NCI-H524 (cell line): ENCODE measurements at places on chromosomes 11 and 22.
A peak's percentile ranks its signal among the peaks of the same experiment; 100 is the strongest.

- no peak for DNase-seq
Observed at GRCh38 chr22:39250131-39250530, 5.3 kb upstream of the PDGFB start.

DNA sequence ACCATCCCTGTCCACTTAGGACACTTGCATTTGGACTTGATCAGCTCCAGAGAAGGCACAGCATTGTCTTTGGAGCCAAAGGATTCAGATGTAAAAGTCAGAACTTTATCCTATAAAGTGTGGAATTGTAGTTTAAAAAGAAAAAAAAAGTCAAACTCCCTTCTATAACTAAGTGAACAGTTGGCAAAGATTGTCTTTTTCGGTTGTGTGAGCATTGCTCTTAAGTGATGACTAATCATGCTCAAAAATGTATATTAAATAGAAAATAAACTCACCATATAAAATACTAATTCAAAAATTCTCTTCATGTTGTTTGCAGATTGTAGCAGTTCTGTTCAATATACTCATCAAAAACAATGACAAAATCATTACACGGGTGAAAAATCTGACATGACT lies 93.8 kb downstream of the ETS1 start:
- no peak for DNase-seq

DNA sequence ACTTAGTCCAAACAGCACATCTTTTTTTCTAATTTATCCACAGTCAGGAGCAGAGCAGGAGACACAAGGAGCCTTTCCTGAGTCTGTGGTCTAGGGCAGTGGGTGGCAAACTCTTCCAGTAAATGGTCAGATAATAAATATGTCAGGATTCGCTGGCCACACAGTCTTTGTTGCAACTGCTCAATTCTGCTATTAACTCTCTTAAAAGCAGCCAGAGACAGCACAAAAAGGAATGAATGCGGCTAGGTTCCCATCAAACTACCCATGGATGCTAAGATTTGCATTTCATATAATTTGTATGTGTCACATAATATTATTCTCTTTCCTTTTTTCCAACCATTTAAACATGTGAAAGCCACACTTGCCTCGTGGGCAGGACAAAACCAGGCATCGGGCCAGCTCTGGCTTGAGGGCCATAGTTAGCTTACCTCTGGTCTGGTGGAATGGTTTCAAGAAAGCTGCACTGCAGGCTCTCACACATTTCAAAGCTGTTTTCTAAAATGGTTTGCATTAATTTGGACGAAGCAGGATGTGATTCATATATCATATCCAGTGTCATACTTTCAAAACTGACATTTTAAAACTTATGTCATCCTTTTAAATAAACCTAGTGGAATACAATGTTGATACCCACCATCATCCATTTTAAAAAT lies 64.7 kb upstream of the CD5 start:
- DNase-seq: no peak

- DNase-seq: no peak
Observed at GRCh38 chr22:35873426-35873825, 155.2 kb downstream of the RBFOX2 start.

- DNase-seq: no peak
Observed at GRCh38 chr11:36214480-36214879, 74.7 kb downstream of the COMMD9 start.

GRCh38 chr11:45906965-45907611 lies at the start of gene FREY1:
Gene FREY1, minus strand, starts transcription at chr11:45907271. Its CDS starts 26 bp downstream, at chr11:45907245.
- no peak for DNase-seq

DNA sequence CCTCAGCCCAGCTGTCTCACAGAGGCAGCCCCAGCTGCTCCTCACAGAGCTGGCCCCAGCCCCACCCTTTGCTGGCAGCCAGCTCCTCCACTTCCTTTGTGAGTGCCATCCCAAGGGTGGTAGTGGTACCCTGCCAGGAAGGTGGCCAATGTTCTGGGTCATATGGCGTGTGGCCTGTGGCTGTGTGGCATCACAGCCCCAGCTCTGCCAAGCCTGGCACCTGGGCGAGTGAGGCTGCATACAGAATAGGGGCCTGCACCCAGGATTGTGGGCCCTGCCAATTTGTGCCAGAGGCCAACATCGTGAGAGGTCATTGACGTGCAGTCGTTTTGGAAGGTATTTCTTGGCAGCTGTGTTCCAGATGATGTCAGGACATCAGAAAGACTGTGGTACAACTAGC lies 10.7 kb downstream of the TUB start:
- no peak for DNase-seq

DNA sequence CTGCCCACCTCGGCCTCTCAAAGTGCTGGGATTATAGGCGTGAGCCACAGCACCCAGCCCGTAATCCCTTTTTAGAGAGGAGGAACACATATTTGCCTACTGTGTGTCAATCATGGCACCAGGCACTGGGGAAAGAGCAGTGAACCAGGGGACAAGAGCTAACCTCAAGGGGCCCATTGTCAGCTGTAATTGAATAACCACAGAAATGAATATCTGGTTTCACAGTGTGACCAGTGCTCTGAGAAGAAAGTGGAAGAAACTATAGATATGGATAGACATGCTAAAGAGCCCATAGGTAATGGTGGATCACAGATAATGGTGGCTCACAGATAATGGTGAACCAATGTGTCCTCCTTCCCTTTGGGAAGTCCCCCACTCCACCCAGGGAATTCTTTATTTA lies 8.6 kb upstream of the KCTD14 start:
- no peak for DNase-seq

DNA sequence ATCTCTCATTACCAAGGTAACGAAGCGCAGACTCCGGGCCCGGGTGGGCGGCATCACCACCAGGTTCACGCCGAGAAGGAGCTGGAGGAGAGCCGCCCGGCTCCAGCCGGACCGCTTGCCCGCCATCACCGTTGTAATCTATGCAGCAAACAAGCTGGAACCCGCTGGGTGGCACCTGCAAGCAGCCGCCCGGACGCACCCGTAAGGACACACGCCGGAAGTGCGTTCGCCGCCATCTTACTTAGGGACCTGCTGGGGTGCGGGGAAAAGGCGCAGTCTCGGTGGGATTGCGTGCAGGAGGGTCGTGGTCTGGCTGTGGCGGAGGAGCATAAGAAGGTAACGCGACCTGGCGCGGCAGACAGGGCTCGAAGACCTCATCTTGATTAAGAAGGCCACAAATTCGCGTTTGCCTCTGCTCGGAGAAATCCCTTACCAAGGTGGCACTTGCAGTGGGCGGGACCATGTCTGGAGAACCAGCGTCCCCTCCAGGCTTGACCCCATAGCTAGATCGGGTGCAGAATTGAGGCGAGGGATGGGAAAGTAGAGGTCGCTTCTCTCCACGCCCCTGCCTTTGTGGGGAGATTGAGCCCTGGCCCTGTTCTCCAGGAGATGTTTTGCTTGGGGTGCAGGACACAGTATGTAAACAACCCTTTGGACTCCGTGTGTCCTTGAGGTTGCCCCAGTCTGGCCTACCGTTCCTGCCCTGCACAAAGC lies at the start of gene ACP2:
Gene ACP2 (minus strand): TSS at position 151 of the 714 bp plus-strand sequence. CDS start 25 bp downstream, at position 126.
- peak; percentile 79 for DNase-seq

DNA sequence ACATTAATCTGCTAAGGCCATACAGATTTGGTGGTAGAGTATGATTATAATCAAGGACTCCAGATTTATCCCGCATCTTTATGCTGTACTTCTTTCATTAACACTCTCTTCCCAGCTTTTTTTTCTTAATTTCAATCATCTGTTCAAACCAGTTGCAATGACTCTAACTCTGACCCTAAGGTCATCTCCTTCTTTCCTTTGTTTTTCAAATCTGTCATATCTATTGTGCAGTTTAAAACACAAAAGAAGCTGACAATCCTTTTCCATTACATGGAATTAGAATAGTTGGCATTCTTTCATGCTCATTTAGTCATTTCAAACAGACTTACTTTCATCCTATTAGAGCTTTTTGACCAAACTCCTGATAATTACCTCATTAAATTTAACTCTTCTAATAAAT lies 53.6 kb upstream of the GRM5 start:
- no peak for DNase-seq

GRCh38 chr11:116580799-116581198 lies 192.0 kb downstream of the BUD13 start:
- DNase-seq: peak; percentile 68

DNA sequence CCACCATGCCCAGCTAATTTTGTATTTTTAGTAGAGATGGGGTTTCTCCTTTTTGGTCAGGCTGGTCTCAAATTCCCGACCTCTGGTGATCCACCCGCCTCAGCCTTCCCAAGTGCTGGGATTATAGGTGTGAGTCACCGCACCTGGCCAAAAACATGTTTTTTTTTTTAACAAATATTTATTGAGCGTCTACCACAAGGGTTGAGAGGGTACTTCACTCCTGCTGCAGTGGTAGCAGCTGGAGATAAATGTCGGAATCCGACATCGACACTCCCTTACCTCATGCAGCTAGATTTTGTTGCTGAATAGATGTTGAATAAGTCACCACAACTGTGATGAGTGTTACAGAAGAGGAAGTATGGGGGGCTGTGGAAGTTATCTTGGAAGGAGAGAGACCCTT lies 971 bp downstream of the DNAJB13 start:
- DNase-seq: no peak
